ENCODE measurements at places on chromosomes 1 and 21.

DNA sequence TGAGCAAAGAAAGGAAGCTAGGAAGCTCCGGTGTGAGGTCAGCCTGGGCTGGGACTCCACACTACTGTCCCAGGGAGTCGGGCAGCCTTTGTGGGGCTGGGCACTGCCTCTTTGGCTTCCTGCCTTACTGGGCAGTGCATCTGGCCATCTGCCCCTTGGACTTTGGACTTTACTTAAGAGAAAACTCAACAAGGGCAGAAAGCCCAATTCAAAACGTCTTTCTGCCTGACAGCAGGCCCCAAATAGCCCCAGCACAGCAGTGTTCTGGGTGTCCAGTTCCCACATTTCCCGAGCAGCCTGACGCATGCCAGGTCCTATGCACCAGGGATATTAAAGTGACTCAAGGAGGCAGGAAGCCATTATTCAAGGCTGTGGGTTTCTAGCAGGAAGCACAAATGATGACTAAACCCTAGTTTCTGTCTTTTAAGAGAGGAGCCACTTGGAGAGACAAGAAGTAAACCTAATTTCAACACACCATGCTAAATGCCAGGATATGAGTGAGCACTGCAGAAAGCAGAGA lies 37.9 kb upstream of the EDEM3 start:
- DNase-seq = no peak

DNA sequence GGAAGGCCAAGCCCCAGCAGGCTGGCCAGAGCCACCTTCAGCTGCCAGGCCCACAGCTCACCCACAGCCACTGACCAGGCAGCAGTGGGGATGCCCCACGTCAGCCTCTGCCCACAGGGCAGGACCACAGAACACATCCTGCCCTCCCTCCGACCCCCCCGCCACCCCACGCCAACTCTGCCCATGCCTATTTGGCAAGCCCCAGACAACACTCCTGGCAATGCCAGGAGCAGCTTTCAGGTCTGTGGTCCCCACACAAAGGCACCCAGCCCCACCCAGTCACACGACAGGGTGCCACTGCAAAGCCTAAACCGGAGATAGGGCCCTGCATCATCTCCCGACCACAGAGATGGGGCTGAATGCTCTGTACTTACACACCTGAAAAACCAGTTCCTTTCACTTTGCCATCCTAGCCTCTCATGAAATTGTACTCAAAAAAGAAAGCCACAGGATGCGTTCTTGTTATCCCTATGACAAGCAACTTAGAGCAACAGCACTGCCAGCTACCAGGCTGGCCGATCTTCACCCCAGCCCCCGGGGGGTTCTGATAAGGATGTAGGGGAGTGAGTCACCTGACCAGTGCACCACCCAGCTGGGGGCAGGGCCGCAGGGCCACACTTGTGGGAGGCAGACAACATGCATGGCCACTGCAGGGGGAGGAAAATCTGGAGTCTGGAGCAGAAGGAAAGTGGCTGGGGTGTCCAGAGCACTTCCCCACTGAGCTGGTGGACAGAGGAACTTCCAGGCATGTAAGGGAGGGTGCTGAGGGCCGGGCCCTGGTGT lies 36.2 kb downstream of the UBE2G2 start:
- DNase-seq = no peak

DNA sequence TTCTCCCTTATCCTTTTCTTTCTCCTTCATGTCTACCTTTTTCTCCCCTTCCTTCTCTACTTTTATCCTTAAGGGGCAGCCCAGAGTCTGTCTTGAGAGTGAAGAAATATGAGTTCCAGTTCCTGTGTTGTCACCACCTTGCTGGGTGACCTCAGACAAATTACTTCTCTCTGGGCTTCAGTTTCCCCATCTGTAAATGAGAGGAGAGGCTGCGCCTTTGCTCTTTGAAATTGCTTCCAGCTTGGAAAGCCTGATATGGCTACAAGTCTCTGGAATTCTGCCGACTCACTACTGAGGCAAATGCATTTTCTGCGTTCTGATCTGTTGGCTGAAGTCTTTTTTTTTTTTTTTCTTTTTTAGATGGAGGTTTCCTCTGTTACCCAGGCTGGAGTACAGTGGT lies 119.2 kb downstream of the SYF2 start:
- no peak for DNase-seq

DNA sequence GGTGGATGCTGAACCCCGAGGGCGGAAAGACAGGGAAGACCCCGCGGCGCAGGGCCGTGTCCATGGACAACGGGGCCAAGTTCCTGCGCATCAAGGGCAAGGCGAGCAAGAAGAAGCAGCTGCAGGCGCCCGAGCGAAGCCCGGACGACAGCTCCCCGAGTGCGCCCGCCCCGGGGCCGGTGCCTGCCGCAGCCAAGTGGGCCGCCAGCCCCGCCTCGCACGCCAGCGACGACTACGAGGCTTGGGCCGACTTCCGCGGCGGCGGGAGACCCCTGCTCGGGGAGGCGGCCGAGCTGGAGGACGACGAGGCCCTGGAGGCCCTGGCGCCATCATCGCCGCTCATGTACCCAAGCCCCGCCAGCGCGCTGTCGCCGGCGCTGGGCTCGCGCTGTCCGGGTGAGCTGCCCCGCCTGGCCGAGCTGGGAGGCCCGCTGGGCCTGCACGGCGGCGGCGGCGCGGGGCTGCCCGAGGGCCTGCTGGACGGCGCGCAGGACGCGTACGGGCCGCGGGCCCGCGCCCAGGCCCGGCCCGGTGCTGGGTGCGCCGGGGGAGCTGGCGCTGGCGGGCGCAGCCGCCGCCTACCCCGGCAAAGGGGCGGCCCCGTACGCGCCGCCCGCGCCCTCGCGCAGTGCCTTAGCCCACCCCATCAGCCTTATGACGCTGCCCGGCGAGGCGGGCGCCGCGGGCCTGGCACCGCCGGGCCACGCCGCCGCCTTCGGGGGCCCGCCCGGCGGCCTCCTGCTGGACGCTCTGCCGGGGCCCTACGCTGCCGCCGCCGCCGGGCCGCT lies 20.7 kb downstream of the FOXO6 start:
- DNase-seq = no peak

DNA sequence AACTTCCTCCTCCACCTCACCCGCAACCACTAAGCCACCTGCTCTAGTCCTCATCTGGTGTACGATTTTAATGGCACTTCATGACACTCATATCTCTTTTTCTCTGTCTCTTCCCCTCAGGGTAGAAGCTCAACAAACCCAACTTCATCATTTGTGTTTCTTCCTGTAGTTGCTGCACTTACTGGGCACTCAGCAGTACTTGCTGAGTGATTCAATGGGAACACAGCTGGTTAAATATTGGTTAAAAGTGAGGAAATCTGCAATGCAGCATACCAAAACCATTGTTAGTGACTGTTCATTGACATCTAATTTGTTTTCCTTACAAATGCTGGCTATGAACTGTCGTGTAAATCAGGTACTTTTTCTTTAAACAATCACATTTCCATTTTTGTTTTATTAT lies 541.1 kb upstream of the PRMT6 start:
- DNase-seq = no peak

DNA sequence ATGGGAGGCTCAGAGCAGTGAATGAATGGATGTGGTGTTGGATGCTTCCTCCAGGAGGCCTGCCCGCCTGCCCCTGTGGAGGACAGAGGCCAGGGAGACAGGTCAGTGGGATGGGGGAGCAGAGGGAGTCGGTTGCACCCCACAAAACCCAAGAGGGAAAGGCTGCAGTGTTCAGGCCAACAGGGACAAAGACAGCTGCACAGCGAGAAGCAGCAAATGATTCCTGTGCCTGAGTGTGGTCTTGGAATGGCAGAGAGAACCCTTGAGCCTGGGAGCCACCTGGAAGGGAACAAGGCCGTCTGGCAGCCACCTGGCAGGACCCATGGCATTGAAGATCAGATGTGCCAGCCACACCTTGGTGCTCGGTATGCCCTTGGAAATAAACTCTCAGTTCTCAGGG lies 8.1 kb downstream of the TFF3 start:
- DNase-seq = no peak

- DNase-seq = no peak
Measured at GRCh38 chr1:213061263-213061662, 10.2 kb downstream of the RPS6KC1 start.

GRCh38 chr1:243814718-243815117 lies 35.3 kb downstream of the AKT3 start:
- DNase-seq = no peak

- DNase-seq = no peak
Measured at GRCh38 chr1:232912845-232913580, 37.4 kb upstream of the NTPCR start.

- no peak for DNase-seq
Measured at GRCh38 chr1:36128126-36128904, 3.3 kb upstream of the COL8A2 start.

- no peak for DNase-seq
Measured at GRCh38 chr21:41483415-41483814, 24.5 kb downstream of the TMPRSS2 start.

DNA sequence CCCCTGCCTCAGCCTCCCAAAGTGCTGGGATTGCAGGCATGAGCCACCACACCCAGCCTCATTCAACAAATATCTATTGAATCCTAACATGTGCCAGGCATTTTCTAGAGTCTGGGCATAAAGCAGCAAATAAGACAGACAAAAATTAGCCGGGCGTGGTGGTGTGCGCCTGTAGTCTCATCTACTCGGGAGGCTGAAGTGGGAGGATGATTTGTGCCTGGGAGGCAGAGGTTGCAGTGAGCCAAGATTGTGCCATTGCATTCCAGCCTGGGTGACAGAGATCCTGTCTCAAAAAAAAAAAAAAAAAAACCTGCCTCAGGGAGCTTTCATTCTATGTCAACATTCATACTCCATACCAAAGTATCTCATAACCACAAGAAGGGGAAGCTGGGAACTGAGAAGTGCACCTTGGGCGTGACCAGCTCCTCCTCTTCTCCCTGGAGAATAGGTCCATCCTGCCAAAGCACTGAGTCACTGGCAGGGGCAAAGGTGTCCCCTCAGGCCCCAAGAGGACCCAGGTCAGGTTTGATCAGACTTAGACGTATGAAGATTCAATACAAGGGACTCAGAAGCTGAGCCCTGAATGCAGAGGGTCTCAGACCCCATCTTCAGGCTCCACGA lies 36.8 kb upstream of the PPP1R15B start:
- no peak for DNase-seq

DNA sequence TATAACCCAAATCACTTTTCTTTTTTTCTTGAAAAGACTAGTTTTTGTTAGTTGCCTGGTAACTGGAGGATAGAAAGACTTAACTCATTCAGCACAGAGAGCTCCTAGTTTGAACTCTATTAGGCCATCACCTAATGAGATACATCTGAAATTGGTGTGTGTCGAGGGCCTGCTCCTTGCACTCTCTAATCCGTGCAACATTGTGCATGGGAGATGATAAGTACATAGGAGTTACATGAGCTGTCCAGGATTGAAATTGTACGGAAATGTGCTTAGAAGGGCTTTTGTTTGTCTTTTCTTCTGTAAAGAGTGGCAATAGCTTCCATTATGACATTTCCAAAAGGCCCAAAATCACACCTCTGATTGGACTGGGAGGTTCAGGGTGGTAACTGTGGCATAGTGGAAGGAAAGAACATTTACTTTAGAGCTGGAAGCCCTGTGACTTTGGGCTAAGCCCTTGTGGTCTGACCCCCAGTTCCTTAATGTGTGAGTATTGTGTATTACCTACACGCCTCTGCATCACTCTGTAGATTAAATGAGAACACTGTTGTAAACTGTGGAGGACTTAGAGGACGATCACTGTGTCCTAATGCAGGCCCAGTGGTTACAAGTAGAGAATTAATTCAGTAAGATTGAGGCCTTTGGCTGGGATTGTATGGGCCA lies 71.2 kb downstream of the FGGY start:
- DNase-seq = no peak
